Thoracic aorta endothelial cell (primary cell): ENCODE measurements at places on chromosomes 3 and 15. TPM values are rescaled to one million over a fixed set of nuclear protein-coding genes. Genes with fewer than 3 reads are reported as not detected.

The CASR gene
- not detected in 2 replicates for total RNA-seq

The B3GALNT1 gene
- 37.4 and 47.7 TPM in 2 replicates for total RNA-seq

The COLQ gene
- total RNA-seq = 0.13 and 1.1 TPM in 2 replicates

The CCR1 gene
- total RNA-seq = not detected in 2 replicates

The ALDH1A2 gene
- total RNA-seq = 2.3 and 38.1 TPM in 2 replicates

The CCR4 gene
- total RNA-seq = under 0.01 and 0.22 TPM in 2 replicates

The SAMMSON gene
- total RNA-seq = not detected in 2 replicates

The WDR5B gene
- total RNA-seq = 5.5 and 5.9 TPM in 2 replicates

The CTXN2 gene
- total RNA-seq = not detected in 2 replicates

The PRR20G gene
- total RNA-seq = not detected in 2 replicates

The NR2E3 gene
- 0.22 and 0.27 TPM in 2 replicates for total RNA-seq

The MRPL46 gene
- 18.5 and 22.1 TPM in 2 replicates for total RNA-seq

The ASTE1 gene
- 6.5 and 8.1 TPM in 2 replicates for total RNA-seq

The LRRN1 gene
- 0.07 TPM in 1 of 2 replicates, not detected in the other for total RNA-seq

The CCDC54 gene
- not detected in 2 replicates for total RNA-seq

The FGF12 gene
- 1.7 and 3.5 TPM in 2 replicates for total RNA-seq

The IGSF10 gene
- not detected in 2 replicates for total RNA-seq

The CYP1A2 gene
- total RNA-seq = not detected in 2 replicates

The PROK2 gene
- not detected in 2 replicates for total RNA-seq
